ENCODE measurements at places on chromosomes 1 and 21. TPM values are rescaled to one million over a fixed set of nuclear protein-coding genes. Genes with fewer than 3 reads are reported as not detected.

INKA2 gene
- polyA plus RNA-seq, result 1.3 TPM

NPPB gene
- polyA plus RNA-seq, result not detected

SEMA4A gene
- 11.0 TPM for polyA plus RNA-seq

KCNE1 gene
- not detected for polyA plus RNA-seq

CHIT1 gene
- polyA plus RNA-seq, result 0.75 TPM

MXRA8 gene
- not detected for polyA plus RNA-seq

All from IgD-negative memory B cell (primary cell).